ENCODE measurements at places on chromosomes 2 and 18.
A peak's percentile ranks its signal among the peaks of the same experiment; 100 is the strongest.

GRCh38 chr2:44944952-44945612 lies 3.6 kb downstream of the SIX3 start:
- no peak for DNase-seq

GRCh38 chr18:62788876-62789275 lies 73.5 kb downstream of the PHLPP1 start:
- no peak for DNase-seq

GRCh38 chr2:16832910-16833309 lies 167.3 kb upstream of the CYRIA start:
- DNase-seq = peak; percentile 45

GRCh38 chr18:22564036-22564435 lies 146.3 kb upstream of the CTAGE1 start:
- no peak for DNase-seq

GRCh38 chr2:219718066-219718465 lies 90.6 kb downstream of the SLC4A3 start:
- DNase-seq = peak; percentile 21

DNA sequence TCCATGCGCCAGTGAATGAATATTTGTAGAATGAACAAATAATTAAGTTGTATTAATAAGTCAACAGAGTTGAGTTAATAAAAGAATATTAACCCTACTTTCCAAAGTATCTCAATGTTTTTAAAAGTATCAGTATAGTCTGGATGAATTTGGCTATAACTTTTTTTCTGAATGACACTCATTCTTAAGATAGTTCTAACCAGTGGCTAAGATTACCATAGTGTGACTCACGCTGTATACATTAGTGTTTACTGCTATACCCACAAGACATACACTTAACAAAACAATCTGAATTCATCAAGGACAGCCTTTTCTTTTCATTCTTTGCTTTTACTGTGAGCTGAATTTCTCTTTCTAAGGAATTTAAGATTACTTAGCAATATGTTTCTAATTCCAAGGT lies 77.0 kb upstream of the PDE1A start:
- DNase-seq = no peak

DNA sequence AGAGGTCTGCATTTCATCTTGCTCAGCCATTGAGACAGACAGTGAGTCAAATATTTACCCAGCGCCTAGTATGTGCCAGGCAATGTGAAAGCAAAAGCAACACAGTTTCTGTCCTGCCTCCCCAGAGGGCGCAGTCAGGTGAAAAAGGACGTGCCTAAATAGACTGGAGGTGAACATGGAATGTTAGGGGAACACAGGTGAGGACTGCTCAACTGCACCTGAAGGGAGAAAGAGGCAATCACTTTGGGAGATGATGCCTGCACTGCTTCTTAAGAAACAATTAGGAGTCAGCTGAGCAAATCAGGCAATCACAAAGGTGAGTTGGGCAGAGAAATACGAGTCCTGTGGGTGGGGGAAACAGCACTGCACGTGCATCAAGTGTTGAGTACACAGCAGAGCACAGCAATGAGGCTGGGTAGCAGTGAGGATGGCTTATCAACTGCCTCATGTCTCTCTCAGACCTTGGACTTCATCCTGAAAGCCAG lies 218.3 kb upstream of the SMAD7 start:
- DNase-seq = no peak

DNA sequence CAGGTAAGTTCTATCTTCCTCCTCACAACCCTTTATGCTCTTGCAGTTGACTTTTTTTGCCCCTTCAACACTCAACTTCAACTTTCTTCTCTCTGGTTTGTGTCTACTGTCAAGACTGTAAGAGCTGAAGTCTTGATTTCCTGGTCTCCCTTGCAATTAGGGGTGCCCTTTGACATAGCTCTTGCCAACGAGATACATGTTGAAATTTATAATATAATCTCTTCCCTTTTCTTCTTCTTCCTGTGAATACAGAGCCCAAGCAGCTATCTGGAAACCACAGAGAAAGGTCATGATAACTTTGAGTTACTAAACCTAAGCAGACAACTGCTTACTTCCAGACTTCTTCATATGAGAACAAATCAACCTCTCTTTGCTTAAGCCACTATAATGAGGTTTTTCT lies 163.5 kb downstream of the MC4R start:
- DNase-seq = no peak

- DNase-seq = no peak
These were observed 494.2 kb downstream of the ARHGAP15 start for GRCh38 chr2:143623231-143623908.

- DNase-seq = no peak
These were observed 81.6 kb downstream of the PMS1 start for GRCh38 chr2:189865826-189866225.

DNA sequence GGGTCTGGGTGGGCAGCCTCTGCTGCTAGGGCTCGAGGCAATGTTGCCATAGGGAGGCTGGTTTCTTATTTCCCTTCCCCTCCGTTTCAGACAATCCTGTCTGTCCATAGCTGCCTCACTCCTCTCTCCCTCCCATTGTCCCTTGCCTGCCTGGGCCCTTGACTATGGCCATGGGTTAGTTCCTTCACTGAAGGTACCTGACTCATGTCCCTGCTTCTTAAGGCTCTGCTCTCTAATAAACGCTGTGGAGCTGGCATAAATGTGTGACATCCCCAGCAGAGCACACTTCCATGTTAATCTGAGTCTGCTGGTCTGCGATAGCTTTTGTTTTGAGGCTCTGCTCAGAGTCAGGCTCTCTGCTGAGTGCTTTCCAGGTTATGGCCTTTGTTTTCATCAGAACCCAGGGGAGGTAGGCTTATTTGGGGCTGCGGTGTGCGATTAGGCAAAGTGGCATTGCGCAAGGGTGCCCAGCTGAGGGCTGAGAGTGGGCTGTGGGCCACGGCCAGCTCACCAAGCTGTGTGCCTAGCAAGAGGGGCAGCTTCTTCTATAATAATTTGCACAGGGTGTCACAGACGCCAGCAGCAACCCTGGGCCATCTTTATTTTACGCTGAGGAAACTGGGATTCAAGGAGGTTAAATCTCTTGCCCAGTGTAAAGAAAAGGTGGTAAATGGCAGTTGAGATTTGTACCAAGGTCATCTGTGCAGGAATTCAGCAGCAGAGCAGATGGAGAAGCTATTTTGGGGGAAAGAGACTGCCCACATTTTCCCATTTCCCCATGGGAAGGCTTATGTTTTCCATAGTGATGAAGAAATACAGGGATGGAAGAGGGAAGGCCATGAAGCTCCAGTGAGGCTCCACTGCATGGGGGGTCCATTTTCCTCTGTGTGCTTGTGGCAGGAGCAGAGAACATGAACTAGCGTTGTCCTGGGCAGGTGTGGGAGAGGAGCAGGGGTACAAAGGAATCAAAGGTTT lies 25.6 kb downstream of the MRPL33 start:
- peak; percentile 57 for DNase-seq

GRCh38 chr2:218405746-218406208 lies 6.1 kb downstream of the CTDSP1 start:
- no peak for DNase-seq

DNA sequence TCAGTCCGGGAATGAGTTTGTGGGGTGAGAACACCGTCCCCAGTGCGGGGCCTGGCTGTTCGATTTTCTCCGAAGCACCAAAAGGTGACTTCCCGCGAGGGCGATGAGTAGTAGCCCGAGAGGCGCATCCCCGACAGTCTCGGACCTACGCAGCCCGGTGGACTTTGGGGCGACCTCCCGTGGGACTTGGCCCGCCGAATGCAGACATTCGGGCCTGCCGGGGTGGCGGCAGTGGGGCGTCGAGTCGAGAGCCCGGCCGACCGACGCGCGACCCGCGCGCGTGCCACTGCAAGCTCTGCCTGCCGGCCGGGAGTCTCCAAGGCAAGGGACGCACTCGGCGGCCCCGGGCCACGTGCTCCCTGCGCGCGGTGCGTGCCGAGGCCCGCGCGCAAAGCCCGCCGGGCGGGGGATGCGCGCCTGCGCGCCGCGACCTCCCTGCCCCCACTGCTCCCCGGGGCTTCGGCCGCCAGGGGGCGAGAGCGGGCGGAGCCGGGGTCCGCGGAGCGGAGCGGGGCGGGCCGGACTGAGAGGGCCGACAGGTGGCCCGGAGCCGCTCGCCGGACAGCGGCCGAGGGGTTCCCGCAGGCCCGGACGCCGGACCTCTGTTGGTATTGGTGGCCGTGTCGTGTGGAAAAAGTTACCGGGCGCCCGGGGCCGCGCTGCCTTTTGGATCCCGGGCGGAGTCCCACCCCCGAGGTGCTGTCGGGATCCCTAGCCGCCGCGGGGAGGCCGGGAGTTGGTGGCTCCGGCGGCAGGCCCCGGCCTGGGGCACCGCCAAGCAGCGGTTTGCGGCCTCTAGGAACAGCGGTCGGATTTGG lies 1.9 kb downstream of the PTMA start:
- DNase-seq = peak; percentile 85

DNA sequence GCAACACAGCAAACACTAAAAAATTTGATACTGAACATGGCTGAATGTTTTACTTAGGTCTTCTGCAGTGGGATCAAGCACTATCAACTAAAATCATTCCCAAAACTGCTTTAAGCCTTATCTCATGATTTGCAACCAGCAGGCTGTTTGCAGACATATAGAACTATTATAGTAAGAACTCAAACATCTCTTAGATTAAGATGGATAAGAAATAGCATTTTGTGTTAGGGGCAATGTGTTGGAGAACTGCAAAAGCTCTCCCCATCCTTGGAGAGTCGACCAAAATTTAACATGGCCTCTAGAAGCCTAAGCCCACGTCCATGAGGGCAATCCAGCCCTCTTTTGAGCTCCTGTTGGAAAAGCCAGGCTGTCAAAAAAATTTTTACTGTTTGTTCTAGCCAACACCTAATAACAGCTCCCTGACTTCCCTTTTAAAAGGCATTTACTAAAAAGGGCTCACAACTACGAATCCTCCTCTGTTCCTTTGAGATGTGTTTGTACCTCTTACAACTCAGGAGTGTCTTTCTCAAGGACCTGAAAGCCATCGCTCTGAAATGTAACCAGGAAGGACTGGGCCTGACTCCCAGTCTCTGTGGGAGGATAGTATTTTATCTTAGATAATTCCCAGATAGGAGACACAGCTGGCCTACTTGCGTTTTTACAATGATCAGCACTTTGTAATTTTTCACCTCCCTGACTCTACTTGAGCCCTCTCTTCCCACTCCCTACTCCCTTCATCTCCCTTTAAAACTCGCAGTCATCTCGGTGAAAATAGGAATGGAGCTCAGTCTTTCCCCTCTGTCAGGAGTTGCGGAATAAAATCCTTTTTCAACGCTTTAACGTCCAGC lies 1.4 kb downstream of the KRCC1 start:
- peak; percentile 19 for DNase-seq

DNA sequence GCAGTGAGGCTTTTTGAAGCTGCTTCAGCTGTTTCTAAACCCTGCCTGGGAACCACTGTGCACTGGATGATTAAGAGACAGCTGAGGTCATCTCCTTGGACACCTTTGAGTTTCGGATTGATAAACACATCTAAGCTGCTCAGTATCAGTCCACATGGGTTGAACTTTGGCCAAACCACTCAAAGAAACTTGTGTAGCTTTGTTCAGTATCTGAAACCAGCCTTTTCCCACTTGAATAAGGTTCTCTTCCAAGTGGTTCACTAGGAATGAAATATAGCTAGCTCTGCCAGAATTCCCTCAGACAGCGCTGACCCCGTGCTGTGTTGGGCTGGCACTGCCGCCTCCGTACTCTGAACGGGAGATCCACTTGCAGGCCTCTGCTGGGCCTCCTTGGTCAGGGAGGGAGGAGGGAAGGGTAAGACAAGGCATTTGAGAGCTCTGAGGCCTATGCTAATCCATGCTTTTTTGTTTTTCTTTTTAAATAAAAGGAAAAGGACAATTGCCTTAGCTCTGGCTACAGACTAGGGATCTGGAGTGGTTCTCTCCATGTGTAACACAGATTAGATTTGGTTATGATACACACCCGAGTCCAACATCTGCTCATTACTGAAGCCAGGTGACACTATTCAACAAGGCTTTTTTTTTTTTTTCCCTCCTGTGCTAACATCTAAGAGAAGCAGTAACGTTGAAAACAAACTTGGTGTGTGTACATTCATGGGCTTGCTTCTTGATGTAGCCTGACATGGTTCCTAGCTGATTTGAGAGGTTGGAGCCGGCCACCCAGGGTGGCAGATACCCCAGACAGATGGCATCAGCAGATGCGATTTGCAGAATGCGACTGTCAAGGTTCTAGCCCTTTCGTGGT lies 67.7 kb downstream of the NCK2 start:
- DNase-seq = no peak

DNA sequence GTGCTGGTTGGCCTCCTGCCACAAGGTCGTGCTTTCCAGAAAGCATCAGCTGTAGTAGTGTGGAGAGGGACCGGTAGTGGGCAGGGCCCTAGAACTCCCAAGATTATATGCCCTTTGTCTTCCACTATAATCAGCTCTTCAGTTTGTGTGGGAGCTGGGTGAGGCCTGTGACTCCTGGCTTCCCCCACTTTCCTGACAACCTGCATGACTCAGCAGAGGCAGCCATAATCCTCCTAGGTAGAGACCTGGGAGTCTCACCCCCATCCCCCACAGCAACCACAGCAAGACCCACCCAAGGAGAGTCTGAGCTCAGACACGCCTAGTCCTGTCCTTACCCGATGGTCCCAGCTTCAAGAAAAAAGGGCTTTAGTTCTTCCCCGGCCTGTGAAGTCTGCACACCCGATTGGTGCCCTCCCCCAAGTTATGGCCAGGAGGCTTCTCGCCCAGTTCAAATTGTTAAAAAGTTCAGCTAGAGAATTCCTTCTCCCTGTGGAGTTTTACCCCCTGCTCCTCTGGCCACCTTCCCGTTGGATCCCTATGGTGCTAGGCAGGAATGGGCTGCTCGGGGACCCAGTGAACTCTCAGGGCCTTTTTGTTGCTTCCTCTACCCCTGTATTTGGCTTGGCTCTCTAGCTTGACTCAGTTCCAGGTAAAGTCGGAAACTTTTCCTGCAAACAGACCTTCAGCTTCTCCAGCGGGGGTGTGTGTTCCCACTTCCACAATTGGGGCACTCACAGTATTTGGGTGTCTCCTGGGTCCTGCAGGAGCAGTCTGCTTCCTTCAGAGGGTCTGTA lies 57.8 kb upstream of the FAM237A start:
- DNase-seq = no peak

- DNase-seq = no peak
These were observed 298.3 kb downstream of the ICOS start for GRCh38 chr2:204234879-204235278.

- DNase-seq = no peak
These were observed 635.0 kb upstream of the FANCL start for GRCh38 chr2:58876126-58876525.

GRCh38 chr18:58624011-58624410 lies 4.9 kb downstream of the ALPK2 start:
- no peak for DNase-seq

DNA sequence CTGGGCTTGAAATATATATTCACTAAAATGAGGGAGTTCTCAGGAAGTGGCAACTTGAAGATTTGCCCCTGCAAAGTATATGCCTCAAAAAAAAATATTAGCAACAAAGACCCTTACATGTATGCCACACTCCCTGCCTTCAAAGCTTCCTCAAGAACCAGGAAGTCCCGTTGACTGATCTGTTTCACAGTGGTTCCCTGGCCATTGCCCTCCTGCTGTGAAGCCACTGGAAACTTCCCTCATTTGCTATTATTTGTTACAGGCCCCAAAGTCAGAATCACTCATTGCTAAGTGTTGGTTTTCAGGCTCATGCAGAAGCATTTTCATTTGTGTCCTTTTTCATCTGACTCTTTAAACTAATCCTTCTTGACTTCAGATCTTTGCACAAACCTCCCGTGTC lies 421.5 kb downstream of the ZNF521 start:
- DNase-seq = no peak
